ENCODE measurements at places on chromosomes 11 and 22.

GRCh38 chr22:38244106-38244505 is 28.7 kb downstream of the TMEM184B start:
- DNase-seq = no peak

DNA sequence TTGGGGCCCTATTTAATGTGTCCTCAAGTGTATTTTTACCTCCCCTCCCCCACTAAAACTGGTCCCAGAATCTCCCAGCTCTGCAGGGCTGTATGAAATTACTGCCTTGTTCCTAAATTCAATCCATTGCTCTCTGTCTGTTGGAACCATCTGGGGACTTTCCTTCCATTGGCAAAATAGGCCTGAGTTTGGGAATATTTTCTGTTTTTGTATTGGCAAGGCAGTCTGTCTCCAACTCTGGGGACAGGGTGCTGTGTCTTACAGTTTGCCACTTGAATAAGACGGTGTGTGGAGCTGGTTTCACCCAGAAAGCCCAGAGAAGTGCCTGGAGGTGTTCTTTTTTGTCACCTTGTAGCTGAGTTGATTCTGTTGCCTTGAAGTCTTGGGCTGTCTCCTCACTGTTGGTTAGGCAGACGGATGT is 1.3 kb downstream of the PACS1 start:
- DNase-seq = no peak

DNA sequence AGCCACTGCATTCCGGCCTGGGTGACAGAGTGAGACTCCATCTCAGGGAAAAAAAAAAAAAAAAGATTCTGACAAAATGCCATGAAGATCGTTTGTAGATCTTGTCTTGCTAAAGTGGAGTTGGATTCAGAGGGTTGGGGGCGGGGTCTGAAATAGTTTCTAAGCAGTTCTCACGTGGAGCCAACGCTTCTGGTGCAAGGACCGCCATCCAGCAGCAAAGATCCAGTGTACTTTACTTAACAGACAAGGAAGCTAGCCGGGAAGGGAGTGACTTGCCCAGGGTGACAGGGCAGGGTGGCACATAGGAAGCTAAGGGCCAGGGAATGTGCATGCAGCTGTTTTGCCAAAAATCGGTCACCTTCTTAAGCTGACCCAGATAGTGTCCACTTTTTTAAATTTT is 27.4 kb downstream of the APOL1 start:
- DNase-seq = no peak

DNA sequence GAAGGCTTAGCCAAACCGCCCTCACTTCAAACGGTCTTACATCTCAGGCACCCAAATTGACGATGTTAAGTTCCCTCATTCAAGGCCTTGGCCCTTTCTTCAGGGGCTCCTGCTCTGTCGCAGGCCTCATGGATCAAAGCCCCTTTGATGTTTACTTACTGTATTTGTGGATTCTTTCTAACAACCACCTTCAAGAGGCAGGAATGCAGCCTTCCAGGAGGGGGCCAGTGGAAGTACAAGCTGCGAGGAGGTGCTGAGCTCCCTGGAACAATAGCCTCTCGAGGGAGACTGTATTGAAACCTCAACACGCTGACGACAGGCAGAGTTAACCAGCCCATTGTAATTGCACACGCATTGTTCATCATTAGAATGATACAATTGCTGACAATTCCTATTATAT is 209.1 kb downstream of the ST3GAL4 start:
- DNase-seq = no peak

DNA sequence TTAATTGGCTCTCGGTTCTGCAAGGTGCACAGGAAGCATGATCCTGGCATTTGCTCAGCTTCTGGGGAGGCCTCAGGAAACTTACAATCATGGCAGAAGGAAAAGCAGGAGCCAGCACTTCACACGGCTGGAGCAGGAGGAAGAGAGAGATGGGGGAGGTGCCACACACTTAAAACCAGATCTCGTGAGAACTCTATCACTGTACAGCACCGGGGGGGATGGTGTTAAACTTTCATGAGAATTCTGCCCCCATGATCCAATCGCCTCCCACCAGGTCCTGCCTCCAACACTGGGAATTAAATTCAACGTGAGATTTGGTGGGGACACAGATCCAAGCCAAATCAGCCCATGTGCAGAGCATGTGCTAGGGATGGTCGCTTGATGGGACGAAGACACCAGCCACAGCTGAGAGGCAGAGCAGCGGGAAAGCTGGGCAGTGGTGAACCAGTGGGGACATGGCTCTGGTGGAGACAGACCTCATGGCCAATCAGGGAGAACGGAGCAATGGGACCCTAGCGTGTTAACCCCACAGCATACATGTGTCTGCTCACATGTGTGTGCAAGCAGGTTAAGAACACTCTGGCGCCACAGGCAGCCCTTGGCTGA is 6.2 kb downstream of the TANGO2 start:
- no peak for DNase-seq

DNA sequence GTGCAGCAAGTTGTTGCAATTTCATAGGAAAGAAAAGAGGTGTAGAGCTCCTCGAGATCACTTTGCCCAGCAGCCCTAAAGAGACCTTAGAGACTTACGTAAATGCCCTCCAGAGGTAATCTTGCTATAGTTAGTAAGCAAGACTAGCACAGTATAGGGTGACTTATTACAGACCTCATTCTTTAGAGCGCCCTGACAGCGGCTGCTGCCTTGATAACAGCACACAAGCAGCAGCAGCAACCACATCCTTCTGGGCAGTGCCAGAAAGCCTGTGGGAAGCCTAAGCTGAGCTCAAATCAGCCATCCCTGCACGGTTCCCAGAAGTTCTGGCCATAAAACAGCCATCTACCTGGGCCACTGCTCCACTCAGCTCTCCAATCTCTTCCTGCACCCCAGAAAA is 22.6 kb upstream of the OR56B1 start:
- DNase-seq = no peak

DNA sequence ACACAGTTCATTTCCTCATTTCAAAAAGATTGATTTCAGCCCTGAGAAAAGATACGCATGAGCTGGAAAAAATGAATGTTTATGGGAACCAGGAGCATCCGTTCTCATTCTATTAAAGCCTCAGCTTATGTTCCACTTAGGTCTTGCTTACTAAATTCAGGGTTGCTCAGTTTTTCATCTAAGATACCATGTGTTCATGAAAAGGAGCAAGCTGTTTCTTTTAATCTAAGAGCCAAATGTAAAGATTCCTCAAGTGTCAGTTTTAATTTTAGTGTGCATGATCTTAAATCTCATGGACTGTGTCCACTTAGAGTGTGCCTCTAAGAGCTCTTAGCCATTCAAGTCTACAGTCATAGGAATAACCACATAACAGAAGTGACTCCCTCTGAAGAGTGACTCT is 141.5 kb upstream of the ARHGAP42 start:
- no peak for DNase-seq

GRCh38 chr11:65646958-65647701 is 9.2 kb downstream of the SIPA1 start:
- DNase-seq = no peak

DNA sequence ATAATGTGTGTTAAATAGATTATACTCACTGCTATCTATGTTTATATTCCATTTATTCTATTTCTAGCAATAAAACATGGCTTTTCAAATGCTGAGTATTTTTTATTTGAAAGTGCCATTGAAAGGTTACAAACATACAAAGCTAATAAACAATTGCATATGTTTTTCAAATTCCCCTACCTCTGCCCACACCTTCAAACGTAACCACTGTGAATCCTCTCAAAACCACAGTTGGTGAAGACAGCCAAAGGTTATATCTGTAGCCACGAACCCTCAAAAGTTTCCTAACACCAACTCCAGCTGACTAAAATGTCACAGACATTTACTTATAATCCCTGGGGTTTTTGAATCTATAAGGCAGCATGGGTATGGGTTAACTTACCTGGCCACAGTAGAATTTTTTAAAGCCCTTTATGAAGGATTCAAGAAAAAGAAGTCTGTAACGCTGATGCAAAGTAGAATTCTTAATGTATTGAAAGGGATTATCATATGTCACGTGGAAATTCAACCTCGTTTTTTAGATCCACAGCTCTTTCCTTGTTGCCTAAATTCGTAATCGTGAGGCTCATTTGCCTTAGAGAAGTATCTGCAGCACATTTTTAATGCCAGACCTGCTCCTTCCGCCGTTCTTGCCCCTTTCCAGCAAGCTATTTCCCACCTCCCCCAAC is 122.5 kb upstream of the ZC3H12C start:
- DNase-seq = no peak
